Activated CD8-positive, alpha-beta memory T cell treated with anti-CD3 and anti-CD28 coated beads for 24 hours (primary cell): ENCODE measurements at places on chromosomes 7 and 10.

- DNase-seq: no peak
Measured at GRCh38 chr7:124351950-124352349, 319.1 kb upstream of the TMEM229A start.

GRCh38 chr7:93751421-93751820 is 139.1 kb downstream of the TFPI2 start:
- DNase-seq: no peak

DNA sequence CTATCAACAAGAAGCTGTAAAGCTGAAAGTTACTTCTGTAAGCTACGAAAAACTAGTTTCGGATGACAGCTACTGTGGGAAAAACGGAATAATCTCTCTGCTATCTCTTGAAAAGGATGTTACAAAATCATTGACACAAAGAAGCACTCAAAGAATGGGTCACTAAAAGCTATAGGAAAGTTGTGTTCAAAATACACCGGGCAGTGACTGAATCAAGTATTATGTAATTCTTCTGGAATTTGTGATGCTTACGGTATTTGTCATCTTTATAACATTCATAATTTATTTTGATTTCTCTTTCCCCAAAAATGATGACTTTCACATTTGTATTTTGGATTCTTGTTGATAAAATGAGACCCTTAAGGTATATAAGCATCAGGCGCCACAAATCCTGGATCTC is 112.1 kb upstream of the KLF6 start:
- no peak for DNase-seq

- DNase-seq: no peak
Measured at GRCh38 chr7:26112203-26112740, 39.7 kb upstream of the NFE2L3 start.

DNA sequence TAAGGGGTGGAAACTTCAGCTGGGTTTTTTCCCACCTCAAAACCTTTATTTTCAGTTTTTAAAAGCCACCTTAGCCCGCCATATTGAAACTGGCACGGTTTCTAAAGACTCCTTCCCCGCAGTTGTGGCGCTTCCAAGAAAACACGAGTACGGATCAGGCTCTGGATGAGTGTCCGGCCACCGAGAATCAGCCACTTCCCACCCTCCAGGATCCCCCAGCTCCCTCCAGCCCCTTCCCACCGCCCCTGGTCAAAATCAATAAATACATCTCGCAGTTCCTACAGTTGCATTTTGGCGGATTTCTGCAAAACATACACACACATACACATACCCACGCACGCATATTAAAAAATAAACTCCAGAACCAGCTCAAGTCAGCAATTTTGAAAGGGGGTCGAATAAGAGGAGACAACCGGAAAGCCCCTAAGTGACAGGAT is 1.1 kb downstream of the SFMBT2 start:
- peak; percentile 77 for DNase-seq

DNA sequence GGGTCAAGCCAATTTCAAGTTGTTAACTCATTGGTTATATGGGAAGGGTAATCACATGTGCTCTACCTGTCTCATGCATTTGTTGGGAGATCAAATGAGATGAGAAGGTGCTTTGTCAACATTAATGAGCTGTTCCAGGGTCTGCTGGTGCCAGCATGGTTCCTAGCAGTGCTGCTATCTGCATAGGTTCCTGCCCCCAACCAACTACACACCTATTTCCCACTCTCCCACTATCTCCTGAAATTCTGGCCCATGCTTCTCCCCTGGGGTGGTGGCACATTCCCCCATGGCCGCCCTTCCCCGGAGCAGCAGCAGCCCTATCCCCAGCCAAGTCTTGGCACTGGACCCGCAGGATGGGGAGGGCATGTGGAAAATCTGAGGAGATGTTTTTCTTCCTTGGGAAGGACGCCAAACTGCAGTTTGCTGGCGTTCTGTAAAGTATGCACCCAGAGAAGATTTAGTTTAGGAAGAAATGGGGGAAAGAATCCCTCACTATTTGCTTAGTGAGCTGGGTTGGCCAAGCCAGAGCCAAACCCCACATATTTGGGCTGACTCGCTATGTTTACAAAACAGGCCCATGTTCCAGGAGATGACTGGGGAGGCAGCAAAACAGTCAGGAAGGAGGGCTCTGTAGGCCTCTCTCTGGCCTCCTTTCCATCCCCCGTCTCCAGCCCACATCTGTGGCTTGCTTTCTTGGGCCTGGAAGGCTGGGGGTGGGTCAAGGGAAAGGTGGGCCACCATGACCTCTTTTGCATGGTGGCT is 42.5 kb downstream of the PPP1R3C start:
- DNase-seq: no peak

- no peak for DNase-seq
Measured at GRCh38 chr7:98679741-98680140, 62.7 kb downstream of the NPTX2 start.

- no peak for DNase-seq
Measured at GRCh38 chr7:45917064-45917463, 4.0 kb downstream of the IGFBP3 start.
